ENCODE measurements at places on chromosomes 6 and 20.
A peak's percentile ranks its signal among the peaks of the same experiment; 100 is the strongest.

DNA sequence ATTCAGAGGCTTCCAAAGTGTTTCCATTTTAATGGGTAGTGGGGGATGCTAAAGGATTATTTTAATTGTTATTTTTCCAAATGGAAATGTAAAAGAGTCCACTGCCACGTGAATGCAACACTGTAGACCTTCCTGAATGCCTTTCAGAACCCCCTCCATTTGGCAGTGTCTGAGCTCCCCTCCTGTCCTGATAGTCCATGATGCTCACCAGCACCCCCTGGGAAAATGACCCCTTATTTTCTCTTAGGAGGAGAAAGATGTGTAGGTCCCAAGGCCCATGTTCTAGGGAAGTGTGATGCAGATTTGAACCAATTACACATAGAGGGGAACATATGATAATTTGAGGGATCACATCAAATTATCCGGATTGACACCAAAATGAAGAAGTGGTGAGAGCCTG, 46.8 kb upstream of the SH3BGRL2 start:
- DNase-seq, result no peak

- no peak for DNase-seq
Measured at GRCh38 chr6:130674604-130675003, 152.6 kb upstream of the SMLR1 start.

DNA sequence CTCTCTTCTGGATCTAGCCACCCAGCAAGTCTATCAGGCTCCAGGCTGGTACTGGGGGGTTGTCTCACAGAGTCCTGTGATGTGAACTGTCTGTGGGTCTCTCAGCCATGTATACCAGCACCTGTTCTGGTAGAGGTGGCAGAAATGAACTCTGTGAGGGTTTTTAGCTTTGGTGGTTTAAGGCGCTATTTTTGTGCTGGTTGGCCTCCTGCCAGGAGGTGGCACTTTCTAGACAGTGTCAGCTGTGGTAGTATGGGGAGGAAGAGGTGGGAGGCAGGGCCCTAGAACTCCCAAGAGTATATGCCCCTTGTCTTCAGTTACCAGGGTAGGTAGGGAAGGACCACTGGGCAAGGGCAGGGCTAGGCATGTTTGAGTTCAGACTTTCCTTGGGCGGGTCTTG, 75.8 kb downstream of the SNAP91 start:
- DNase-seq, result no peak

DNA sequence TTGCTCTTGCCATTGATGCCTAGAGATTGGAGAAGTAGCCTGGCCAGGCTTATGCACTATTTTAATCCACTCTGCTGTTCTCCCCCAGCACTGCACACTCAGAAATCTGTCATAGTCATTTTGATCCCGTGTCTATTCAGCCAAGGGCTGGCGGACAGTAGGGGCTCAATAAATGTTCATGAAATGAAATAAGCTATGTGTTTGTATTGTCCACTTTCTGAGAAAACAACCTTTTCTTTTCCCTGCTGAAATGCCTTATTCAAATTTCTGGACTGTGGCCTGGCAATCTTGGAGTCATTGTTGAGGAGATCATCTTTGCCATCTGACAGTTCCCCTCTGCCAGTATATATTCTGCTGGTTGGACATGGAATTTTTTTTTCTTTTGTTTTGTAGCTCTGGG, 550.4 kb upstream of the MAP3K7 start:
- DNase-seq, result no peak

GRCh38 chr6:166597711-166598440, 11.4 kb upstream of the RAMACL start:
- peak; percentile 77 for DNase-seq

DNA sequence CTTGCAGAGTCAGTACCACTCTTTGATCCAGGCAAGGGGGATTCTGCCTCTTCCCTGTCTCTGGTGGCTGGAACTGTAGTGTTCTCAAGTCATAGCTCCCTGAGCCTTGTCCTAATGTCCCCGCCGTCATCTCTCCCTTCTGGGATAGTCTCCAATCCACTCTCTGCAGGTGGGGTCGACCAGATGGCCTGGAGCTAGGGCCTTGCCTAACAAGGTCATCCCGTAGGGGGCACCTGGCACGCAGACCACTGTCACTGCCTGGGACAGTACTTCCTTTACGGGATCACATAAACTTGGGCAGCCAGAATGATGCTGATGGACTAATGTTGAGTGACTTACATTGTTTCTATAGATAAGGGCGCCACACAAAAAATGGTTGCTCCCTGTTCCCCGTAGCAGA, 118.9 kb upstream of the SLC22A23 start:
- no peak for DNase-seq

GRCh38 chr20:47272893-47273590, 83.5 kb downstream of the ZMYND8 start:
- no peak for DNase-seq

- no peak for DNase-seq
Measured at GRCh38 chr6:24428615-24429014, 25.9 kb downstream of the MRS2 start.

- no peak for DNase-seq
Measured at GRCh38 chr20:36061754-36062153, 92.8 kb upstream of the EPB41L1 start.

DNA sequence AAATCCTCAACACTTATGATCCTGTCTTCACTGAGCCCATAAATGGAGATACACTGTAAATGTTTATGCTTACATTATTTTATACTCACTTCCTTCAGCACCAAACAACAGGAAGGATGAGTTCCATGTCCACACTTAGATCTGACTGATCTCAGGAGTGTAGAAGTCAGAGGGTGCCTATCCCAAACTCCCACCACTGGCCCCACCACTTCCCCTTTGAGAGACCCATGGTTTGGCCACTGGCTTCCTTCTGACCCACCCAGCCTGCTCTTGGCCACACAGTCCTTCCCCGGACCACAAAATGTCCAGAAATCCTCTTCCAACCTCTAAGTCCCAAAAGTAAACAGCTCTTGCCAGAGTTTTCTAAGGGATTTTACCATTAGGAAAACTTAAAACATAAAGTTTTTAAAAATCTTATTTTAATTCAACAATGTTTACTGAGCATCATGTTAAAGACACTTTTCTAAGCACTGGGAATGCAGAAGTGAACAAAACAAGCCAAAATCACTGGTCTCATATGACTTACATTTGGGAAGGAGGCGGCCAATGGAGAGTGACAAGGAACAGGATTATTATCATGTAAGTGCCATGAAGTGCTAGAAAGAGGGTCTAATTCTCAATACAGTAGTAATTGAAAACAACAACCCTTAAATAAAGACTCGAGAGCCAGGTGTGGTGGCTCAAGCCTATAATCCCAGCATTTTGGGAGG, 103.8 kb downstream of the NRSN1 start:
- no peak for DNase-seq

DNA sequence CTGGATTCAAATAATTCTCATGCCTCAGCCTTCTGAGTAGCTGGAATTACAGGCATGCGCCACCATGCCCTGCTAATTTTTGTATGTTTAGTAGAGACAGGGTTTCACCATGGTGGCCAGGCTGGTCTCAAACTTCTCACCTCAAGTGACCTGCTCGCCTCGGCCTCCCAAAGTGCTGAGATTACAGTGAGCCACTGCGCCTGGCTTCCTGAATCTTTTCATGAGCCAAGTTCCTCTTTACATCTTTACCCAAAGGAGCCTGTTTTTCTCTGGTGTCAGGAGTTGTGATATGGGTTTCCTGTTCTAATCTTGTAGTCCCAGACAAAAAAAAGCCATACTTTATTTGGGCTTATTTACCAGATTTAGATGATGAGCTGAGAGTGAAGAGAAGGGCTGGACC, 34.4 kb downstream of the PCNA start:
- DNase-seq, result no peak

DNA sequence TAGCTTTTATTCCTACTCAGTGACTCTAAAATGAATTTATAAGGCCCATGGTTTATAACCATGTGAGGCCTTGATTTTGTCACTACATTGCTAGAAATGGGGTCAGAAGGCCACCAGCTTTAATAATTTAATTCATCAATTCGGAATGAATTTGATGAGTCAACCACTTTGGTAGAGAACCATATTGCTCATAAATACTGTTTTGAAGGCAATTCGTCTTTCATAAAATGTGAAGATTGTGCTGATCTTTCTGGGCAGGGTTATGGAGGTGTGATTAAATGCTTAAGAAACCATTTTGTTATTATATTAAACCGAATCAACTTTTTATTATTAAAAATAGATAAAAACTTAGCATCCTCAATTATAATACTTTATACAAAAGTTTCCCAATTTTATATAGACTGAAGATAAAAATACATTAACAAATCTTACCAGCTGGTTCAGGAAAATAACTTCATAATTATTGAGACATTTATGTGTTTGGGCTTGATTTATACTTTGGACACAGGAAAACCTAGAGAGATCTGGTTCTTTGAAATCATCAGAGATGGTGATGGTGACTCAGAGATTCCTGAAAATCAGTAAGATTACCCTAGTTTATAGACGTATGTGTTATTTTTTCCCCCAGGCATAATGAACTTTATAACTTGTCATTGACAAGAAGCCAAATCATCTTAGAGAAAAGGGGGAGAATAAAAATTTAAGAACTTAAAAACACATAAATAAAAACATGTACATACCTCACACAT, 10.6 kb downstream of the HCRTR2 start:
- no peak for DNase-seq

GRCh38 chr20:11949711-11950110, 32.0 kb downstream of the BTBD3 start:
- no peak for DNase-seq

DNA sequence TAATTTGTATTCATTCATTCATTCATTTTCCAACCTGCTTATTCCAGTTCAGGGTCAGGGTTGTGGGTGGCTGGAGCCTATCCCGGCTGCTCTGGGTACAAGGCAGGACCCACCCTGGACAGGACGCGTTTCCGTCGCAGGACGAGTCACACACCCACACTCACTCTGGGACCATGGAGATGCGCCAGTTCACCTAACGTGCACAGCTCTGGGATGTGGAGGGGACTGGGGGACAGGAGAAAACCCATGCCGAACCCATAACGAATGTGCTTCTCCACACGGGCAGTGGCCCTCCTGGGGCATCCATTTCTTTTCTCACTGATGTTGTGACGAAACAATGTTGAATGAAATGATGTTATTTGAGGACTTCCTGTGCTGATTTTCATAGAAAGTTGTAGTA, 26.5 kb downstream of the ERMARD start:
- DNase-seq, result no peak
